ENCODE measurements at places on chromosomes 16 and 17.

- DNase-seq = no peak
Observed at GRCh38 chr16:31090540-31090939, 1.8 kb upstream of the PRSS53 start.

DNA sequence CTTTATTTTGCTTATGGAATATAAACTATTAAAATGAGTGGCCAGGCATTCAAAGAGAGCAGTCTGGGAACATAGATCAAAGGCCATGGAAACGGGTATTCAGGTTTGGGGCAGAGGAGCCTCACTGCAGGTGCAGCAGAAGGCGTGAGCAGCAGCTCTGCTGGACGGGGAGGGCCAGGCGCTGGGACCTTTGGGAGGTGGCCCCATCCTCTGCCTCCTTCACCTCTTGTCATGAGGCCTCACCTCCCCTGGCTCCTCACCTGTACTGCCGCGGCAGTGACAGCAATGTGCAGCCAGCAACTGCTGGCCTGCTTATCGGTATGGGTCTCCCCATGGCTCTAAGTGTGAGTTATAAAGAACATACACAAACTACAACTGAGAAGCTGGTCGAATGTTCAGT is 109.4 kb downstream of the CDK5R1 start:
- no peak for DNase-seq

DNA sequence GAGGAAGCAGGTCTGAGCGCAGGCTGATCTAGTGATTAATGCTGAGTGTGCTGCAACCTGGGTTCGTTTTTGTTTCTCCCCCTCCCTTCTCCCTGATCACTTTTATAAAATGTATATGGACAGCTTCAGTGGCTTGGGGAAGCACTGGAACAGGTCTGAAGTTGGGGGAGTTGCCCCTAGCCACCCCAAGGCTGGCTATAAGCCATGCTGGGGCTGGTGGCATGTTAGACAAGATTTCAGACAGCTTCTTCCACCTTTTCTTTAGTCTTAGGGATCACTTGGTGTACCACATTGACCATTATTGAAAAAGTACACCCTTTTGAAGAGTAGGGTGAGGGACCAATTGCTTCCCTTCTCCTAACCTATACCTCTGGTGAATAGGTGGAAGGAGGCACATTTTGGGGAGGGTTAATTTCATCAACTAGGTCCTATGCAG is 3.8 kb upstream of the VAC14 start:
- DNase-seq = no peak

GRCh38 chr16:21120976-21121520 is 29.6 kb downstream of the DNAH3 start:
- no peak for DNase-seq

DNA sequence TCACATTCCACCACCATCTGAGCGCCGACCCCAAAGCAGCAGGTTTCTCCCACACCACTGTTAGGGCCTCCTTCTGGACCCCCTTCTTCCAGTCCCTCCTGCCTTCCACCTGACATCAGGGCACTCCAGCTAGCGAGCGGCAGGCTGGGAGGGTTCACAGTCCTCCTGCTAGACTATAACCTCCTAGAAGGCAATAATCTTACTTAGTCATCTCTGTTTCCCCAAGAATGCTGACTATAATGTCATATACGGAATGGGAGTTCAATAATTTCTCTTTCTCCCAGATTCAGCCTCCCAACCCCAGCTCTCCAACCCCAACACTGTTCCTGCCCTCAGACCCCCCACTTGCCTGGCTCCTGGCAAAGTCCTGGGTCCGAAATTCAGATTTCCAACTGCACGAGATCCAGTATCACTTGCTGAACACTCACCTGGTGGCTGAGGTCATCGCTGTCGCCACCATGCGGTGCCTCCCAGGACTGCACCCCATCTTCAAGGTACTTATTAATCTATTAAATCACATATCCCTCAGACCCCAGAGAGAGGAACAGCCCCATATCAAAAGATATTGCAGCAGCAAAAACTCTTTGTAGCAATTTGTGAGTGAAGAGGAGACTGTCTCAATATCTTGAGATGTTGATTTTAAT is 5.6 kb downstream of the ALOX12 start:
- no peak for DNase-seq

DNA sequence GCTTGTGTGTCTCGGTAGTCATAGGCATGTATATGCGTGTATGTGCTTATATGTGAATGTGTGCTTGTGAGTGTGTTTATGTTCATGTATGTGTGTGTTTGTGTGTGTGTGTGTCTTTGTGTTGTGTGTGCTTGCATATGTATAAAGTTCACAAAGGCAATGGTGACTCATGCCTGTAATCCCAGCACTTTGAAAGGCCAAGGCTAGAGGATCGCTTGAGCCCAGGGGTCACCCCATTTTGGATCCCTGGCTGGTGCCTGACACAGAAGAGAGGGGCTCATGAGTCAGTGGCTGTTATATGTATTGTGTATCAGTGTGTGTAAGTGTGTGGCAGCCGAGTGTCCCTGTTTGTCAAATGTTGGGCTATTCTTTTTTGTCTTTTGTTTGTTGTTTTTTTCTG is 69.3 kb downstream of the ABCC1 start:
- no peak for DNase-seq

DNA sequence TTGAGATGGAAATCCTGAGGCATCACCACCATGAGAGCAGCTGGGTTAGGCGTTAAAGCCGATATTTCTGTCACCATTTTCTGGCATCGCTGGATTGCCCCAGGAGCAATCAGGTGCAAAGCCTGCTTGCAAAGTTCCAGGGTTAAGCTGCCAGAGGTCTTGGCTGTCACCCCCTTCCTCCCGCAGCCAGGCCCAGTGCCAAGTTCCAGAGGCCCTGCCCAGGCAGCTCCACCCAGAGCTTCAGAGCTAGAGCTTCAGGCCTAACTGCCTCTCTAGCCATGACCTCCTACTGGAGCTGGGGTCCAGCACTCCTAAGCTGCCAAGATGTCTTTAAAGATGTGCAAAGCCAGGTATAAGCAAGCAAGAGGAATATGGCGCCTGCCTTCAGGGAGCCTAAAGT is 8.8 kb upstream of the TMEM238L start:
- no peak for DNase-seq

- DNase-seq = no peak
Observed at GRCh38 chr17:76023900-76024237, 3.2 kb downstream of the EVPL start.

GRCh38 chr17:20200865-20201458 is 191.8 kb downstream of the SPECC1 start:
- no peak for DNase-seq

DNA sequence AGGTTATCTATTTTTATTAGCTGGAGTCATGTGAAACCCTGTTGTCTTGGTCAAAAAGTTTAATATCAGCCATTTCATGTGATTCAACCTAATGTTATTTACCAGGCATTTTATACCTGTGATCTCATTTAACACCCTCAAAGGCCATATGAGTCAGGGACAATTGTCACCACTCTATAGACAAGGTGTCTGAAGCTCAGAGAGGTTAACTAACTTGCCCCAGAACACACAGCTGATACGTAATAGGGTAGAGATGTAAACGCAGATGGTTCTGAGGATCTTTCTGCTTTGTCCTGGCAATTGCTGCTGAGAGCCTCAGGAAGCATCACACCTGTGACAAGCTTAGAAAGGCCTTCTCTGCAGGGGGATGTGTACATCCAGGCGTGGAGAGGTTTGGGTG is 4.9 kb downstream of the CD300A start:
- DNase-seq = no peak

DNA sequence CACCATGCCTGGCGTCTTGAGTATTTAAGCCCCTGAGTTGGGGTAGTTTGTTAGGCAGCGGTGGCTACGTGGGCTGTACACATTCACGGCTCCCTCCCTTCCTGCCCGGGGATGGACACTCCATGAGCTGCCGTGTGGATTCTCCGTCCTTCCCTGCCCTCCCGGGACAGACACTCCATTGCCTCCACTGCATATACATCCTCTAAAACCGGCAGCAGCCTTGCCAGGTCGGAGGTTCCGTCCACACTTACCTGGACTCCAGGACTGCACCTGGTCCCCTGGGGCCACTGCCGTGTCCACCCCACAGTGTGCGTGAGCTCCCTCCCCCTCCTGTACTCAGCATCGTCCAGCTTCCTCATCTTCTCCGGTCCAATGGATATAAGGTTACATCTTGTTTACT is 3.5 kb upstream of the SPATA2L start:
- no peak for DNase-seq

GRCh38 chr16:68744744-68745280 is 7.7 kb downstream of the CDH1 start:
- no peak for DNase-seq

- DNase-seq = no peak
Observed at GRCh38 chr17:82703036-82703745, 4.7 kb upstream of the RAB40B start.

DNA sequence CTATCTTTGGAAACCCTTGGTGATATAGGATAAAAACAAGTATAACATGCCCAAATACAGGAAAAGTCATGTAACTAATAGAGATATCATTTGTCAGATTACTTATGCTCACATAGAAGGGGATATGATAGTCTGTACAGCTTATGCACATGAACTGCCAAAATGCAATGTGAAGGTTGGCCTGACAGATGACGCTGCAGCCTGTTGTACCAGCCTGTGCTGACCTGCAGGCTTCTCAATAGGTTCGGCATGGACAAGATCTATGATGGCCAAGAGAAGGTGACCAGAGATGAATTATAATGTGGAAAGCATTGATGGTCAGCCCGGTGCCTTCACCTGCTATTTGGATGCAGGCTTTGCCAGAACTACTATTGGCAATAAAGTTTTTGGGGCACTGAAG is 12.7 kb downstream of the WFIKKN2 start:
- DNase-seq = no peak

- DNase-seq = no peak
Observed at GRCh38 chr17:37752482-37752881, 7.6 kb upstream of the HNF1B start.

GRCh38 chr17:16989230-16989952 is 17.5 kb upstream of the TNFRSF13B start:
- no peak for DNase-seq

GRCh38 chr17:76843703-76844484 is 24.3 kb upstream of the MGAT5B start:
- no peak for DNase-seq

DNA sequence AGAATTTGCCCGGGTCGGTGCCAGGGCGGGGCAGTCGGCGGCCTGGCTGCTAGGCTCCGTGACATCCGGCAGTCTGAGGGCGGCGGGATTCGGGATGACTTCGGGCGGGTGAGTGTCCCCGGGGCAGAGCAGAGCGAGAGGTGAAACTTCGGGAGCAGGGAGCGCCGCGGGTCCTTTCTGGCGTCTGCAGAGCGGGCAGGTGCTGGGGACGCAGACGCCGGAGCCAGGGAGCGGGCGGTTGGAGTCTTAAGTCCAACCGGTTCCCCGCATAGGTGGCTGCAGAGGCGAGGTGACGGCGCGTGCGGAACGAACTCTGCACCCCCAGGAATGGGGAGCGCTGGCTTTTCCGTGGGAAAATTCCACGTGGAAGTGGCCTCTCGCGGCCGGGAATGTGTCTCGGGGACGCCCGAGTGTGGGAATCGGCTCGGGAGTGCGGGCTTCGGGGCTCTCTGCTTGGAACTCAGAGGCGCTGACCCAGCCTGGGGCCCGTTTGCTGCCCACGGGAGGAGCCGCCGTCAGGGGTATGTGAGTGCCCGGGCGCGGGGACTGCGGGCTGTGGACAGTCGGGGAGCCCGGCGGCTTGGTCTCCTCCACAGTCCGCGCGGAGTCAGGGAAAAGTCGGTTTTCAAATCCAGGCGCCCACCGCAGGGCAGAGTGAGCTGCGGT is at the start of gene B4GALNT2:
B4GALNT2 (plus strand) TSS at position 71 of the 666 bp plus-strand sequence; CDS start at position 95, 24 bp downstream.
- DNase-seq = no peak

DNA sequence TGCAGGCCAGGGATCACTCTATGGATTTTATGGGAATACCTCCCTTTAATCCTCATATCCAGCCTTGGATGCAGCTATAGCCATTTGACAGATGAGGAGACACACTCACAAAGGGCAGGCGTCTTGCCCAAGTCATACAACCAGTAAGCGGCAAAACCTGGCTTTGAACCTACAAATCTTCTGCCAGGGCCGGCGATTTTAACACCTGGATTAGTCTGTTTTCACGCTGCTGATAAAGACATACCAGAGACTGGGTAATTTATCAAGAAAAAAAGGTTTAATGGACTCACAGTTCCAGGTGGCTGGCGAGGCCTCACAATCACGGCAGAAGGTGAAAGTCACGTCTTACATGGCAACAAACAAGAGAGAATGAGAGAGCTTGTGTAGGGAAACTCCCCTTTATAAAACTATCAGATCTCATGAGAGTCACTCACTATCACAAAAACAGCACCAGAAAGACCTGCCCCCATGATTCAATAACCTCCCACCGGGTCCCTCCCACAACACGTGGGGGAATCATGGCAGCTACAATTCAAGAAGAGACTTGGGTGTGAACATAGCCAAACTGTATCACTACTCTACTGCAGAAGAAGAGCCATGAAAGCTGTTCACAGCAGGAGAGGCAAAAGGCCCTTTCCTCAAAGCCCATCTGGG is 67.5 kb downstream of the XYLT1 start:
- no peak for DNase-seq

- DNase-seq = peak; percentile 98
Observed at GRCh38 chr17:40331743-40332641, 23.0 kb downstream of the RARA start.

DNA sequence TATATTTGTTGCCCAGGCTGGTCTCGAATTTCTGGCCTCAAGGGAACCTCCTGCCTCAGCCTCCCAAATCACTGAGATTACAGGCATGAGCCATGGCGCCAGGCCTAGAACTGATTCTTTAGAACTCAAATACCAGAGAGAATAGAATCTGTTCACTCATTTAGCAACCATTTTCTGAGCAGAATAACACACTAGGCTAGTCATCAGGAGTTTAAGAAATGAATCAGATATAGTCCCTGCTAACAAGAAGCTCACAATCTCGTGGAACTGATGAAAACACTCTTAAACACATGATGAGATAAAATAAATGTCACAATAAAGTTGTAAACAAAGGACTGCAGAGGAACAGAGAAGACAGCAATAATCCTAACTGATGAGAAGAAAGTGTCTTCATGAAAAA is 55.8 kb upstream of the ADCY9 start:
- DNase-seq = no peak

DNA sequence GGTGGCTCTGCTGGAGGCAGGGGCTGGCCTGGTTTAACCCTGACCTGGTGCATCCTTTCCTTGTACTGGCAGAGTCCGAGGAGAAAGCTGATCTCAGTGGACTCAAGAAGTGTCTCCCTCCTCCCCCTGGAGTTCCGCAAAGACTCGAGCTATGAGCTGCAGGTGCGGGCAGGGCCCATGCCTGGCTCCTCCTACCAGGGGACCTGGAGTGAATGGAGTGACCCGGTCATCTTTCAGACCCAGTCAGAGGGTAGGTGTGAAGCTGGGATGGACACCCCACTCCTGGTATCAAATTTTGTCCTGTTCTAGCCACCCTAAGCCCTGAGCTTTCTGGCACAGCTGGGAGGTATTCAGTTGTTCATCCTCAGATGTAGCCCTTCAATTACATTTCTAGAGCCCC is 42.5 kb downstream of the IL21R start:
- DNase-seq = no peak

DNA sequence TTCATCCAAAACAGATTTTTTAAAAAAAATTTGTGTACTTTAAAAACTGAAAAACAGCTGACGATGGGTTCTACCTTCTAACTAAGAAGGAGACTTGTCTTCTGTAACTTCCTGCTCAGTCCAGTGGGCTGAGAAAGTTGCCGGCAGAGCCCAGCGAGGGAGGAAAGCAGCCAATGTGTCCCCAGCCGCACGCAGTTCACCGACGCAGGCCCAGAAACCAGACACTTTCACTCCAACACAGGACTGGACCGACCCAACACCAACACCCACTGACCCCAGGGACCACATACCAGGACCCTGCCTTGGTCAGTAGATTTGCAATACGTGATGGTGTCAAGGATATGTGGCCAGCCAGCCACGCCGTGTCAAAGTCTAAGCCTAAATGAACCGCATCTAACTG is 25.6 kb downstream of the TRAP1 start:
- DNase-seq = no peak
